NCI-H2081 treated with DMSO at 0.1 percent for 48 hours (cell line): ENCODE measurements at places on chromosomes 1 and 21.

DNA sequence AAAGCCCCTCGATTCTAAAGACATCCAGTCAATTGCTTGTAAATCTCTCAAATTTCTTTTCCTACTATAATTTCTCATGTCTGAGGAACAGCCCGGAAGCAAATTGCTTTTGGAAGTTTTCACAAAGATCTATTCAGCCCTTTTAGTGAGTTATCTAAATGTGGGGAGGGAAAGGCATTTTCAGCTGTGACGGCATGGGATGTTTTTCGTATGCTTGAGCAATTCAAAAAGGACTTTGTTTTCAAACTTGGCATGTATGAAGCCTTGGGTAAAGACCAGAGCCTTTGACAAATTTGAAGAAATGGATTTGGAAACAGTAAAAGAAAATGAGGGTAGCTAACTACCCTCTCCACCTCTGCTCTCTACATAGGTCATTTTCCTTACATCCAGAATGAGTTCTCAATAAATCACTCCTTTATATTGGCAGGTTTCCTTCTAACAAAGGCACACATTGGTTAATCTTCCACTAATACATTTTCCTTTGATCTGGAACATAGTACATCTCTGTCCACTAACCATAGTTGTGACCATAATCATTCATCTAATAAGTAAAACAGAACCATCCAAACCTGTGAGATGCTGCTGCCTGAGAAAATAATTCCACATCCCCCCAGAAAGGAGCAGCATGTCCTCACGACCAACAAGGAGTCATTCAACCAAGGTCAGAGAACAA lies 66.1 kb upstream of the ADAM30 start:
- DNase-seq: no peak

DNA sequence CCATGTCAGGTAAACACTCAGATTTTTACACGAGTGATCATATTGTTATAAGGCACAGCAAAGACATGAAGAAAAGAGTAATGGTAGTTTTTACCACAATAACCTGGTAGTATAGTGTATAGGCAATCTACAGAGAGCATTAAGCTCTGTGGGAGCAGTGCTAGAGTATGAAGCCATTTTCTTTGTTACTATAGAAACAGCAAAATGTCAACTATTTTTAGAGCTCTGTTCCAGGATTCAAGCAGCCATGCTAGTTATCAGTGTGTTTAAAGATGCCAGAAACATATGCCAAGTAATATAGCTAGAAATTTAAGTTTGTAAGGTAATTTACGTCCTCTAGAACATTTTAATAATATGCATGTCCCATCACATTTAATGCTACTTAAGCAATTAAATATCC lies 77.6 kb upstream of the RGS18 start:
- no peak for DNase-seq

DNA sequence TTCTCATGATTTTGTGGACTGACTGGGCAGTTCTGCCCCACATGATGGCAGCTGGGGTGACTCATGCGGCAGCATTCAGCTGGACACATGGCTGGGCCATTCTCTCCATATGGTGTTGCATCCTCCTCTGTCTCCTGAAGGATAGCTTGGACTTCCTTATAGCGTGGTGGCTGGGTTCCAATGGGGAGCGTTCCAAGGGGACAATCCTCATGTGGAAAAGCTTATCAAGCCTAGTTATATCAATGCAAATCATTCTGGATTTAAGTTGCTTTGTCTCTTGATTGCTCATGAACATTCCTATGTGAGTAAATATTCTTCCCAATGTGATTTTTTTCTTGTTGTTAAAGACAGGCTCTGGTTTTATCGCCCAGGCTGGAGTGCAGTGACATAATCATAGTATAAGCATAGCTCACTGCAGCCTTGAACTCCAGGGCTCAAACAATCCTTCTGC lies 13.2 kb upstream of the SLC2A1 start:
- DNase-seq: no peak

DNA sequence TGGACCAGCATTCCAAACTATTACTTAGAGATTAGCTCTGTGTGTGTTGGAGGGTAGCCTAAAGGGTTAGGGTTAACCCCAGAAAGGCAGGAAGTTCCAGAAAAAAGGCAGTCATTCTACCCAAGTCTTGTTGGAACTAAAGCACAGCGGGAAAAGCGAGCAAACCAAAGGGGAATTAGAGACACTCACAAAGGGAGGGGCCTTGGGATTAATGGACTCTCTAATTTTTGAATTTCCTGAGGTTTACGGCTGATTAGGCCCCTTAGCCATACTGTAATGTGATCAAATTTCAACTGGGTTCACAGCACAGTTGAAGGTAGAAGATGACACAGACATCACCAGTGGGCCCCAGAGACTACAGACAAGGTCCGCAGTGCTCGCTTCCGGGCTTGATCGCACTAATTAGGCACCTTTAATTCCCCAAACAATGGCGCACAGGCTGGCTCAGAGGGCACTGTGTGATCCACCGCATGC lies 28.3 kb downstream of the CAPZB start:
- no peak for DNase-seq

GRCh38 chr1:236228411-236228810 lies 53.3 kb downstream of the ERO1B start:
- no peak for DNase-seq

GRCh38 chr1:40676501-40676900 lies 11.0 kb upstream of the RIMS3 start:
- DNase-seq: no peak

GRCh38 chr1:33280091-33280661 lies 23.9 kb downstream of the ZNF362 start:
- DNase-seq: no peak

DNA sequence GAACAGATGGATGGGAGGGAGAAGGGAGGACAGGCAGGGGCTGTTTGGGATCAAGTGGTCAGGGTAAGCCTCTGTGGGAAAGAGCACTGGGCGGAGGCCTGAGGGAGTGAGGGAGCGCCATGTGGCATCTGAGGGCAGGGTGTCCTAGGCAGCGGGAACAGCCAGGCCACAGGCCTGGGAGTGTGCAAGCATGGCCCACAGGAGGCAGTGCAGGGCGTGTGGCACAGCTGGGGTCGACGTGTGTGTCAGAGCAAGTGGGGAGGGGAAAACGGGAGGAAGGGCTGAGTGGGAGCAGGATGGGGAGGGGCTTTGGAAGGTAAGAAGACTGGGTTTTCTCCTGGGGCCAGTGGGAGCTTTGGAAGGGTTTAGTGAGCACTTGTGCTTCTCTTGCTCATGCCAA lies 143.4 kb downstream of the SYF2 start:
- DNase-seq: no peak

DNA sequence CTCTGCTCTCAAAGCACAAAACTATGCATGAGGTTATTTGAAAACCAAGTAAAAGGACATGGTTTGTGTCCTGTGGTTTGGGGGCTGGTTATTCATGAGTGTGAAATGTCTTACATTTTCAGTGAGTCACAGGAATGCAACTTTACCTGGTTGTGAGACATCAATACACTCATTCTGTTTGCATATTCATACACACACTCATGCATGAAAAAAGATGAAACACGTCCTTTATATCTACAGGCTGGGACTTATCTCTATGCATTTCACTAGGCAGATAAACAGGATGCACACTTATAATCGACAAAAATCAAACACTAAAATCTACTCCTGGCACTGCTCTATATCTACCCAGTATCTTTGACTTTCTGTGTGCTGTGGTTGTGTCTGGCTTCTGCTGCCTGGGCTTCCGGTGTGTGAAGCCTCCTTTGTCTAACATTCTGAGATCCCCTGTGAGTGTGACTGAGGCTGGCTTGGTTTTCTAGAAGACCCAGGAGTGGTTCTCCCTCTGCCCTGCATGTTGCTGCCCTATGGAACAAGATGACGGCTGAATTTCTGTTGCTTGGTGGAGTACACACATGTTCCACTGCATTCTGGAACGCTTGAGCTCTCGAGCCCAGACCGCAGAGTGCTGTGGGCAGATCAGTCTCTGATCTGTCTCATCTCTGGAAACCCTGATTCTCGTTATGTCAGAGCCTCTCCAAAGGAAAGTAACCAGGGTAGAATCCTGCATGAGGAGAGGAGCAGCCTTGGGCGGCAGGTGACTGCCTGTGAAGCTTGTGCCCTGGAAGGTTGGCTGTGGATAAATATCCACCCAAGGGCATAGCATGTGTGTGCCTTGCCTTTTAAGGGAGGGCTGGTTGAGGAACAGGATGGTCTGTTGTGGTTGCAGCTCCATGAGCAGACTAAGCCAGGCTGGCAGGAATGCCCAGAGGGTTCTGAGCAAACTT lies 19.7 kb upstream of the FASLG start:
- DNase-seq: no peak

DNA sequence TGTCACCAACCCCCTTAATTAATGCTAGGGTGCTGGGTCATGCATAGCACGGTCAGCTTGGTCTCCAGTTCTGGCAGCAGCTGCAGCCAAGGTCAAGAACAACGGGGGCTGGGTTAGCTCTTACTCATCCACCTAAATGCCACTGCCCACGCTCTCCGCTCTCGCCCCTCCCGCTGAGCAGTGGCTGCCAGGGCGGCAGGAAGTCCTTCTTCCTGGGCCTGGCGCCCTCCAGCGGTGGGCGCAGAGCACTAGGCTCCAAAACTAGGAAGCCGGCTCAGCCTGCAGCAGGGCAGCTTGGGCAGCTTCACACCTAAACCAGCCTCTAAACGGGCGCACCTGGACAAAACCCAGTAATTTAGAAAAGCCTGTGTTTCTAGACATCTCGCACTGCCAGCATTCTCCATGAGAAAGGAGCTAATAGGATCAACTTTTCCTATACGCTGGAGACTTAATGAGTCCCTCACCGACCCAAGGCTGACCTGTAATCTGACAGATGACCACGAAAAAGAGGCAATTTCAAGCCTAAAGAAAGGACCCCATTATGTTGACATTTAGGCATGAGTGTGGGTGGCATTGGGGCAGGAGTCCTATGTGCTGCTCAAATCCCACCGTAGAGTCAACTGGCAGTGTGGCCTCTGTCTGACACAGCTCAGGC lies 78.4 kb upstream of the LRRN2 start:
- peak; percentile 45 for DNase-seq

- no peak for DNase-seq
Observed at GRCh38 chr1:235782601-235783000, 84.1 kb downstream of the LYST start.

DNA sequence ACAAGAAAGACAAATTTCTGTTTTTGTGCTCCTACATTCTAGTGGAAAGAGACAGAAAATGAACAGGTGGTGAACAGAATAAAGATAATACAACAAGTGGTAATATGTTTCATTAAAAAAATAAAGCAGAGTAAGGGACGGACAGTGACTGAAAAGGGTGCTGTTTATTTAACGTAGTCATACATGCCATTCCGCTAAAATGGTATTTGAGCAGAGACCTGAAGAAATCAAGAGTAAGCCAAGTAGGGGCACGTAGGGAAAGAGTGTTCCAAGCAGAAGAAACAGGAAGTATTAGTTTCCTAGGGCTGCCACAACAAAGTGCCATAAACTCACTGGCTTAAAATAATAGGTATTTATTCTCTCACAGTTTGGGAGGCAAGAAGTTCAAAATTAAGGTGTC lies 65.6 kb upstream of the KCTD3 start:
- no peak for DNase-seq

DNA sequence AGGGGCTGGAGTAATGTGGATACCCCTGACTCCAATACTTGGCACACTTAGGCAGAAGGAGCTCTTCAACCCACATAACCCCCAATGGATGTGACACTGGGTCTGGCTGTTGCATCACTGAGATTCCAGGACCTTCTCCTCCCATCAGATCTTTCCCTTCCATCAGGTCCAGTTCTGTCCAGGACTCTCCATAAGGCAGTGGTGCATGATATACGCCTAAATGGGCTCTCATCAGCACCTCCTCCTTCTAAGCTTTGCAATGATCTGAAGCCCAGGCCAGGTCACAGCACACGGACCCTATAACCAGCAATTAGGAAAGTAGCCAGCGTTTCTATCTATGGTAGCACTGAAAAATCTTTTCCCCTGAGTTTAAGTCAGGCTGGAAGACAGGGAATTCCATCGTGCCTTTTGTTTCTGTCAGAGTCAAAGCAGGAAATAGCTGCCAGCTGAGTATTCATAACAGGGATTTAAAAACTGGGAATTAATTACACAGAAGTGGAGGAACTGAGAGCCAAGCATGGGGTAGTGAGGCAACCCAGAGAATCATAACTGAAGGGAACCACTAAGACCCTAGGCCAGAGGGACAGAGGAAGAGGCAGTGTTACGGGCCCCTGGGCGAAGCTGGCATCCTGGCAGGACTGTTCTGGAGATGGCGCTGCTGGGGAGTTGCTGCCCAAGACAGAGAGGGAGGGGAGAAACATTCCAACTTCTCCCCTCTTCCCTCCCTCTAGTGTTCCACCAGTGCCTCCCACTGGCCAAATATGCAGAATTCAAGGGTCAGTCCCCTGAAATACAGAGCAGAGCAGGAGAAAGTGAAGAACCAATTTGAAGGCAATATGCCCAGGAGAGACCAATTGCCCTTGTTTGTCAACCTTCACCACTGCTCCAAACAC lies 37.5 kb upstream of the HOOK1 start:
- no peak for DNase-seq

- DNase-seq: no peak
Observed at GRCh38 chr1:161052899-161053298, 7.1 kb upstream of the USF1 start.

DNA sequence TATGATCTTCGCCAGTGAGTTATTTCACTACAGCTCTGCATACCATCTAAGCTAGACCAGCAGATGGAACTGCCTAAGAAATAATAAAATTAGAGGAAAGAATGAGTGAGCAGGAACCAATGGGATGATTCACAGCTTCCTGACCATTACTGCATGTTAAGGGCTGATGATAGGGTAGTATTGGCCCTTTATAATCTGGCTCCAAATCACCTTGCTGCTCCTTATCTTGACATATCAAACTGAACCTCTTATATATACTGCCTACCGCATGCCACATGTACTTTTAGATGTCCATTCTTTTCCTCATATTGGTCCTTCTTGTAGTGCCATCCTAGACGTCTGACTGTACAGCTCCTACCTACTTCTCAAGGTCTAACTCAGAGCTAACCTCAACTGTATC lies 524.4 kb downstream of the DPYD start:
- no peak for DNase-seq

DNA sequence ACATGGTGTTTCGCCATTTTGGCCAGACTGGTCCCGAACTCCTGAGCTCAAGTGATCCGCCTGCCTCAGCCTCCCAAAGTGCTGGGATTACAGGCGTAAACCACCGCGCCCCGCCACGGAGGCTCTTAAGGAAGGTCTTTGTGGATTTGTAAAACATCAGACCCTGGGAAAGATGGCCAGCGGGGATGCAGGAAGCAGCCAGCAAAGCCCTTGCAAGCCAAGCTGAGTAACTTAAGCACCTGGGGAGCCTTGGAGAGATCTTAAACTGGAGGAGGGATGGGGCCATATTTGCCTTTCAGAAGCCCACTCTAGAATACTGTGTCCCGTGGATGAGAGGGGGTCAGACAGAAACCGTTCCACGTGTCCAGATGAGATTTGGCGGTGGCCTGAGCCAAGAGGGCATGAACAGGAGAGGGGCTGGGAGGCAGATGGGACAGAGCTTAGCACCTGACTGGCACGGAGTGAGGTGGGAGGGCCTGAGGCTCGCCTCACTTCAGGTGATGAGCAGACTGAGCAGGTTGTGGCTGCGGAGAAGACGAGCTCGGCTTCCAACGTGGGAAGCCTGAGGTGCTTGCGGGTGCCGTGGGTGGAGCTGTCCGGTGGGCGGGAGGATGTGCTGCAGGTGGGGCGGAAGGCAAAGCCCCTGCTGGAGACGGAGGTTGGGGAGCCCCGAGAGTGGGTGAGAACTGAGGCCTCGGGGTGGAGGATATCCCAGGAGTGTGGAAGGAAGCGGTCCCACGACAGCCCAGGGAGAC lies 11.7 kb downstream of the C1orf216 start:
- DNase-seq: no peak

GRCh38 chr1:96544831-96545221 lies 176.8 kb upstream of the PTBP2 start:
- DNase-seq: no peak

GRCh38 chr1:25099343-25099951 lies 132.9 kb downstream of the SYF2 start:
- no peak for DNase-seq

GRCh38 chr1:211518330-211519289 lies 26.6 kb upstream of the RD3 start:
- no peak for DNase-seq
